ENCODE measurements at places on chromosomes 2 and 18.

DNA sequence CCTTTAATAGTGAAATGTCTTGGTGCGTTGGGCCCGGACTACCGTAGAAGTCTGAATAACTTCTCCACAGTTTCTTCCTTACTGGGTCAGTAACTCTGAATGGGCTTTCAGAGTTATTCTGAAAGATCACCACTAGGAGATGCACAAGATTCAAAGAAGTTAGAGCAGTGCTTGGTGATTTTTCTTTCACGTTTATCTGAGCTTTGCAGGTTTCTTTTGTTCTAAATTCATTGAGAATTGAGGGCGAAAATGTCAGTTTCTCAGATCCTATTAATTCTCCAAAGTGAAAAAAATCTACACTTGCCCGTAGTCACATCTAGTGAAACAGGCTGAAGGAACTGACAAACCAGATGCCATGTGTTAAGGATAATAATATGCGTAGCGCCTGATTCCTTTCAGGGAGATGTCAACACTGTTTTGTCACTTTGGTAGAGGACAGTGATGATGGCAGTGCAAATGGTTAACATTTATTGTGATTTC lies 70.1 kb downstream of the QPCT start:
- peak; percentile 77 for DNase-seq

DNA sequence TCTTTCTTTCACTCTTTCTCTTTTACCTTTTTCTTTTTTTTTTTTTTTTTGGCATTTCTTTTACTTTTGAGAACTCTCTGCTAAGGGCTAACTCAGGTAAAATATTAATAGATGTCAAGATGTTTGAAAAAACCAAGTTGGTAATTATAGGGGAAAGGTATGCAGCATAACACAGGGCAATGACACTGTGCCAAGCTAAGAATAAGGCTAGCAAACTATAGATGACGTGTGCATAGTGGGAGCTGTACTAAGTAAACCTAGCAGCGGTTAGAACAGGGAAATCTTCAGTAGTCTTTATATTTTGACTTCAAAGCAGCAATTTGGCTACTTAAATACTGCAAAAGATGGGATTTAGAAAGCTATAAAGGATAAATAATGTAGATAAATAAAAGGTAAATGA lies 415.4 kb upstream of the RGPD4 start:
- DNase-seq = no peak

DNA sequence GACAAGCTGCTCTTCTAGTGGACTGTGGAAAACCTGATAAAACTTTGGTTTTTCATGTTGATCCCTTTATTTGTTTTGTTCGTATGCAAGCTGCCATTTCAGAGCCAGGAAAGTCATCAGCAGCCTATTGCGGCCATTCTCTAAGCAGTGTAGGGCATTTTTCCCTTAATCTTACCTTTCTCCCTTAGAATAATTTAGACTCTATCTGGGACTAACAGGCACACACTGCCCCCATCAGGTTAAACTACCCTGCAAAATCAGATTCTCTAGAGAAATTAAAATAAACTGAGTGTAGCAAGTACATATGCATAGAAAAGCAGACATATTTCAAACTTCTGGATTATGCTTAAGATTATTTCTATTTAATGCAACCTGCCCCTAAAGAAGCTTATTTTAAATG lies 347.5 kb downstream of the METTL4 start:
- peak; percentile 54 for DNase-seq

DNA sequence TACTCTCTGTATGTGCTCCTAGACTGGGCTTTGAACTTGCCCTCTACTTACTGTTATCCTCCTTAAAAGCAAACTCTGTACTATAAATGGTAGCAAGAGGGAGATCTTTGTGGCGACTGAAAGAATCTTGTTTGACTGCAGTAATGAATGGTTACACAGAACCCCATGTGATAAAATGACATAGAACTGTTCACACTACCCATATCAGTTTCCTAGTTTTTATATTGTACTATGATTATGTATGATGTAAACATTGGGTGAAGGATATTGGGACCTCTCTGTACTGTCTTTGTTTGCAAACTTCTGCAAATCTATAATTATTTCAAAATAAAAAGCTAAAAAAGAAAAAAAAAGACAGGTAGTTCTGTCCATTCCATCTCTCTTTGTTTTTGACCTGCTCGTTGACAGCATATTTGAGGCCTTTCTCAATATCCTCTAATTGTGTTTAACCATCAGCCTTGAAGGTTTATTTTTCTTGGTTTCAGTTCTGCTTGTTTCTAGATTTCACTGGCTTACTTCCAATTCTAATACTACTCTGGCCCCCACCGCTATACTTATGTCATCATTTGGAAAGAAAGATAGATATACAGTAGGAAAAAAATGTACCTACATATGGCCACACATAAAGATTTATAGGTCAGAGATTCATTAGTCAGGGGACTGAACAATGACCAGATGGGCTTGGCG lies 79.2 kb upstream of the MYO3B start:
- no peak for DNase-seq

GRCh38 chr18:48850822-48851598 lies 99.8 kb downstream of the SMAD7 start:
- peak; percentile 55 for DNase-seq

GRCh38 chr18:27847412-27847811 lies 329.5 kb downstream of the CDH2 start:
- DNase-seq = no peak

DNA sequence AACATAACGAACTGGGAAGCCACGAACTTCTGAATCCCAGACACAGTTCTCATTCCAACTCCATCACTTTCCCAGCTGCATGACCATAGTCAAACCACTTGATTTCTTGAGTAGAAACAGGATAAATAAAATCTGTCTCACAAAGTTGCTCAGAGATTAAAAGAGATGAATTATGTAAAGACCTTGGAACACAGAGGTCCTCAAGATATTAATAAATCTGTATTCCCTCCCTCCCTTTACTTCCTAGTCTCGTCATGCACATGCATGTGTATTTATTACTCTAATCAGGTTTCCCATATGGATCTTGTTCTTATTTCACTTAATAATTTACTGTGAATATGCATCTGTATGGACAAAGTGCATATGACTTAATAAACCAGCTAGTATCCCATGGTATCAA lies 21.1 kb upstream of the CSRNP3 start:
- DNase-seq = no peak

GRCh38 chr2:1340141-1340512 lies 73.1 kb upstream of the TPO start:
- DNase-seq = no peak

DNA sequence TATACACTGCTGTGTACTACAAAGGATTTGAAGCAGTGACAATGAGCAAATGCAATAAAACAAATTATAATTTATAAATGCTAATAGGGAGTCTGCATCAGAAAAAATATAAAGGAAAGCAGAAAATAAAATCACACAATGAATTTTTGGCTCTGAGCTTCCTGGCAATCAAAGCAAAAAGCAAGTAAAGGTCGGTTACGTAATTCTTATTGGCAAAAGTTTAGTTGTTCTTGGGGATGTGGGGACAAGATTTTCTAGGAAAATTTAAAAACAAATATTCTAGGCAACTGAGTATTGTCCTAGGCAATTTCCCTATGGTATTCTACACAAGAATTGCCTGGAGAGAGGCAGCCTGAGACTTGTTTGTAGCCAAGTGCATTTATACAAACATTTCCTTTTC lies 1.8 kb downstream of the ORC2 start:
- no peak for DNase-seq

DNA sequence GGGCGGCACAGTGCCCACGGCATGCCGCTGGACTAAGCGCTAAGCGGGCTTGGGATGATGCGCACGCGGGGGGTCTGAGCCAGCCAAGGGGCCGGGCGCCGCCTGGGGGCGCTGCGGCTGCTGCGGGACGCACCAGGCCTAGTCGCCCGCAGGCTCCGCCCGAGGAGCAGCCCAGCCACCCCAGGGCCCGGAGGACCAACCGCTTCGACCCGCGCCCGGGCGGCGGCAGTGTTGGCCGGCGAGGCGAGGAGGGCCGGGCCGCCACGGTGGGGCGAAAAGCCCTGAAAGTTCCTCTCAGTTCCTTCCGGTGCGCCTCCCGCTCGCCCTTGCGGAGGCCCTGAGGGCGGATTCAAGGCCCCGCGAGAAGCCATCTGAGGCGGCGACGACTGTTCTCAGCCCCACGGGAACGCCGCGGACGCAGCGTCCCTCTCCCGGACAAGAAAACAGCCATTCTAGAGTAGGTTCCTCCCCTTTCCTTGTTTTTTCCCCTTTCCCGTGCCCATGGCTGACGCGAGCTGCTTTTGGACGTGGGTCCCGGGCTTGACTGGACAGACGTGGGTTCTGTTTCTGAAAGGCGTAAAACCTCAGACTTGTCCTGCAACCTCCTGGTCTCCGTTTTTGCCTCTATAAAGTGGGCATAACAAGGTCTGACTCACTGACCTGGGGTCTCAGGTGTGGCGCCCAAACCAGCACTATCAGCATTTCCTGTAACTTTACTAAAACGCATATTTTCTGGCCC lies at the start of gene ANKAR:
ANKAR (plus strand) TSS at position 297 of the 739 bp plus-strand sequence. CDS start 1,821 bp downstream, outside the sequence.
- DNase-seq = peak; percentile 94

GRCh38 chr2:157290525-157290924 lies 33.0 kb downstream of the GALNT5 start:
- DNase-seq = peak; percentile 10

DNA sequence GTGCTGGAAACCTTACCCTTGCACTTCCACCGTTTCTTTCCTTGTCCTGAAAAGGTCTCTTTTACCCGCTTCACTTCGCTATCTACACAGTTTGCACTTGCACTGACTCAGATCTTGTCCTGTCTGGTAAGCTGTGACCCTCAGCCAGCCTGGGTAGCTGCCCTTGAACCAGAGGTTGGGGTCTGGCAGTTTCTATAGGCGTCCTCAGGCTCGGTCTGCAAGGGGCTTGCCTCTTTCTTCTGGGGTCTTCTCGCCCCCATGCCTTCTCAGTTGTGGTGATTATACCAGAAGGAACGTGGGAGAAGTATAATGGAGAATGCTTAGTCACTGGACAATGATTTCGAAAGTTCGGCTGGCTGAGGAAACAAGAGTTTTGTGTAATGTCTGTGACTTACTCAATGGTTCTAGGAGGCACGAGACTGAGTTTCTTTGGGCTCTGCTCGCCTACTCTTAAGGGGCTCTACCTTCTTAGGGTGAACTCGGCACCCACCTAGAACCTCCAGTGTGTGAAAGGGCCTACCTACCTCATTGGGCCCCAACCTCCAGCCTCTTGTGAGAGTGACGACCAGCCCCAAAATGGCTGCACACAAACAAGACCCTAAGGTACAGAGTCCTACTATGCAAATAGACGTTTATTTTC lies 6.9 kb upstream of the STAT1 start:
- DNase-seq = peak; percentile 49

DNA sequence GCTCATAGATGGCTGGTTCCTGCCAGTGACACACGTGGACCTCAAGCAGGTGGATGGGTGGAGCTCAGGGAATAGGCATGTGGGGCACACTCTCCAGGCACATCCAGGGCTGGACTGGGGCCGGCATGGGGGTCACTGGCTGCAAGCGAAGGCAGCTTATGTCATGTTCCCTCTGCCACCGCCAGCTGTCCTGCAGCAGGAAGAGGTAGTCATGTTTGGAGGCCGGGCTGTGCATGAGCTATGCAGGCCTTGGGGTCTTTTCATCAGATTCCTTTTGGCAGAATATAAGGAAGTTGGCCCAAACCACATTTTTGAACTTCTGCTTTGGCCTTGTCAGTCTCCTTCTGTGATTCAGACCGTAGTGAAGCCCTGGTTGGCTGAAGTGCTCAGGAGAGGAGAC lies 61.5 kb downstream of the AGAP1 start:
- DNase-seq = no peak

DNA sequence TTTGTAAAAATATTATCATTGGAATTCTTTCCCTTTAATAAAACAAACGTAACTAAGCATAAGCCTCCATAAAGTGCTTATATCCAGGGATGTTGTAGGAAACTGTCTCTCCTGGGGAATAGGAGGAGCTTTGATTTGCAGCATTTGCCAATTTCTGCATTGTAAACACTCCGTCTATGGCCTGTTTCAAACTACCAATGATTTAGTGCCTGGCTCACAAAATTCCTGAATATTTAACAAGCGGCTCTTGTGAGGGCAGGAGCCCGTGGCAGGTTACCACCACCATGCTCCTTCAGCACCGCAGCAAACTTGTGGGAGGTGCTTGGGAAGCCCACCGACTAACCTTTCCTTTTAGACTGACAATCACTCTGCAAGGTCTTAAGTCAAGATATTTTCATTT lies 520.3 kb downstream of the SOX11 start:
- DNase-seq = no peak

DNA sequence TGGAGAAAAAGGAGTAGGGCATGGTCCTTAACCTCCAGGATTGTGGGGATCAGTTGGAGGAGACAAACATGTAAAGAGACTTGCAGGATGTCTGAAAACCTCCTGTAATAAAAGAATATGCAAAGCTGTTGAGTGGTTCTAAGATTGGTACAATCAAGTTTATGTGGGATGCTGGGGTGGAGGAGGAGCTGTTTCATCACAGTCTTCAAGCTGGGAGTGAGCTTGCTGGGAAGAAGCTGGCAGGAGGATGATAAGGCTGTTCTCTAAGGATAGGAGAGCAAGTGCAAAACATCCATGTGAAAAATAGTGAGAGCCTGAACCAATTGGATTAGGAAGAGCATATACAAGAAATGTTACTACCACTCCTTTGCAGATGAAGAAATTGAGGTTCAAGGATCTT lies 161.9 kb upstream of the CRIM1 start:
- DNase-seq = no peak

DNA sequence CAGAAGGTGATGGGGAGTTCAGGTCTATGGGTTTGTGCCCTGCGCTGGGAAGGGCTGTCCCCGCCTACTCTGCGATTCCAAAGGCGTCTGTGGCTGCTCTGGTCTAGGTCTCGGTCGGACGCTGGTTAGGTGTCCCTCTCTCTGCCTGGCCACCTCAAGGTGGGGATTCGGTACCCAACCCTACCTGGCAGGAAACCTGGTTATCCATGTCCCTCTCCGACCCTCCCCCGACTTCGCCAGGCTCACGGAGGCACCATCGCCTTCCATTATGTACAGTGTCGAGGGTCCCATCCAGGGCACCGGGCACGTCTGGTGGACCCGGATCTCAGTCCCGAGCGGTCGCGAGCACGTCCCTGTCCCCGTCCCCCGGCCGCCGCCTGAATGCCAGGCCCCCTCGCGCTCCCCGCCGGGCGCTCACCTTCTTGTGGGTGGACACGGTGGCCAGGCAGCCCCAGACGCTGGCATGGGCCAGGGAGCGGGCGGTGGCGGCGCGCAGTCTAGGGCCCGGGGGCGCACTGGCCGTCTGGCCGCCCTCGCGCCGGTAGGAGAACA lies 628 bp downstream of the CREG2 start:
- no peak for DNase-seq

DNA sequence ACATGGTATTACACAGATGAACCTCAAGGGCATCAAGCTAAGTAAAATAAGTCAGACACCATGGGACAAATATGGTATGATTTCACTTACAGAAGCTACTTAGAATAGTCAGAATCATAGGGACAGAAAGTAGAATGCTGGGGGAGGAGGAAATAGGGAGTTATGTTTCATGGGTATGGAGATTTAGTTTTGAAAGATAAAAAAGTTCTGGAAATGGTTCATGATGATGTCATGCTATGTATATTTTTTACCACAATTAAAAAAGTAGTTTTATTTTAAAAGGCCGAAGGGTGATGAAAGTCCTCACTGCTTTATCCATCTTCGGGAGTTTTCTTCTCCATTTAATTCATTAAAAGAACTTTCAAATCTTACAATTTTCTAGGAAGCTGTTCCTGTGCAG lies 181.9 kb downstream of the CALCRL start:
- no peak for DNase-seq
